ENCODE measurements at places on chromosomes 12 and 14.

- peak; percentile 57 for DNase-seq
Measured at GRCh38 chr14:59126714-59127436, 61.6 kb upstream of the DAAM1 start.

DNA sequence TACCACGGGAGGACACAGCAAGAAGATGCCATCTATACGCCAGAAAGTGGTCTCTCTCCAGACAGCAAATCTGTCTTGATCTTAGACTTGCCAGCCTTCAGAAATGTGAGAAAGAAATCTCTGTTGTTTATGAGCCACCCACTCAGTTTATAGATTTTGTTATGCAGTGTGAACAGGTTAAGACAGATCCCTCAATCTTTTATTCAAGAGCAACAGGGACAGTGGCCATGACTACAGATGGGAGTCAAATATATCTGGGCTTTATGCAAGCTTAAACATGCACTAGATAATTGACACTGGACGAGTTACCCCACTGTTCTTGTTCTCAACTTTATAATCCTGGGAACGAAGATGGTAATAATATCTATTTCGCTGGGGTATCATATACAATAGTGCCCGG, 288.7 kb downstream of the RPAP3 start:
- DNase-seq = no peak

DNA sequence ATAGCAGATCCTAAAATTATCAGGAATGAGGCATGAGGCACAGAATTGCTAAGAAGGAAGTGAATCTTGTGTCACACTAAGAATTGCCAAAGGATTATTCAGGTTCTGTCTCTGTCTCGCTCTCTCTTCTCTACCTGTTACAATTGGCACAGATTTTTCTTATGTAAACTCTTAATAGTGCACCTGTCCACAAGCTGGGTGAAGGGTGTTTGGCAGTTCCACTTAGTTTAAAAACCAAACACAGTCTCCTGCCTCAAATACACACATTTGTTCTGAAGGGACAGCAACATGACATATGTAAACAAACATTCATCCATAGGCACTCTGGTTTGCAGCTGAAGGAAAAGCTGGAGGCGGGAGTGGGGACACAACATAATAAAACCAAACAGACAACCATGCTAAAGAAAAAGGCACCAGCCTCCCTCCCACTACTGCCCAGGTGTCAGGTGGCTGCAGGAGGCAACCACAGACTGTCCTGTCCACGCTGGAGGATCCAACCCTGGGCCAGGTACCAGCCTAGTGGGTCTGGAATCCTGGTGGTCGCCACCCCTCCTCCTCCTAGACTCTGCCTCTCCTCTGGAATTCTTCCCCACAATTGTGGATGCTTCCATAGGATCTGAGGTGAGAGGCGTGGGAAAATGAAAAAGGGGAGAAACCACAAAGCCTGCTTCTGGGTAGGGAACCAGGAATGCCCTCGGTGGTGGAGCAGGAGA, 81.2 kb downstream of the TMEM260 start:
- DNase-seq = no peak

DNA sequence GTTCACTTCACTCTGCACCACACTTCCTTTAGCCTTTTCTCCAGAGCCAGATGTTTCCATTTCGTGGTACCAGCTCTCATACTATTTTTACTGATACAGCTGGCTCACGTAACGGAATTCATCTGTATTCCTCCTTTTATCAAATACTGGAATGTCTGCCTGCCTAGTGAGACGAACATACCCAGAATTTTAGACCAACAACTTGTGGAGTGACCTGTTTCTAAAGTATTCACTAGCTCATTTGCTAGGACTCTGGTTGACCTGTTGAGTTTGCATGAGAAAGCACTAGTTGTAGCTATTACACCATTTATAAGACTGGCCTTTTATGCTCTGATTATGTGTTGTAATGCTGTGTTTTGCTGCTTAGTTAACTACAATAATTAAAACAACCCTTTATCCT, 22.6 kb downstream of the KCNA5 start:
- no peak for DNase-seq

- no peak for DNase-seq
Measured at GRCh38 chr12:31783996-31784645, 55.3 kb upstream of the AMN1 start.

- DNase-seq = no peak
Measured at GRCh38 chr14:58401587-58401986, 5.9 kb downstream of the TOMM20L start.

- DNase-seq = no peak
Measured at GRCh38 chr14:104877806-104878550, 12.9 kb downstream of the CEP170B start.

- DNase-seq = peak; percentile 69
Measured at GRCh38 chr12:33427071-33427470, 12.5 kb downstream of the SYT10 start.

DNA sequence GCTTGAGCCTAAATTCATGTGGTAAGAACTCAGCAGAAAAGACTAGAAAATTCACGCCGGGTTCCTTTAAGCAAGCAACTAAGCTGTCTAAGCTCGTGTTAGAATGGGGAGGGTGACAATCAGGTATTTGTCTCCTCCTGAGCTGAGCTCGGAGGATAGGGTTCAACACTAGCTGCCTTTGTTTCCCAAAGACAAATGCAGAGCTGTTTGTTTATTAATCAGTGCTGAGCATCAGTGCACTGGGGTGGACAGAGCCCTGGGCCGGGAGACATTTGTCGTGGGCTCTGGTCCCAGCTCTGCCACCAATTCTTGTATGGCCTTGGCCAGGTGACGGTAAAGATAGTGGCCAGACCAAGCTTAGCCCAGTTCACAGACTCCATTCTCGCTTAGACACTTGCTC, 43.7 kb downstream of the DEGS2 start:
- no peak for DNase-seq

DNA sequence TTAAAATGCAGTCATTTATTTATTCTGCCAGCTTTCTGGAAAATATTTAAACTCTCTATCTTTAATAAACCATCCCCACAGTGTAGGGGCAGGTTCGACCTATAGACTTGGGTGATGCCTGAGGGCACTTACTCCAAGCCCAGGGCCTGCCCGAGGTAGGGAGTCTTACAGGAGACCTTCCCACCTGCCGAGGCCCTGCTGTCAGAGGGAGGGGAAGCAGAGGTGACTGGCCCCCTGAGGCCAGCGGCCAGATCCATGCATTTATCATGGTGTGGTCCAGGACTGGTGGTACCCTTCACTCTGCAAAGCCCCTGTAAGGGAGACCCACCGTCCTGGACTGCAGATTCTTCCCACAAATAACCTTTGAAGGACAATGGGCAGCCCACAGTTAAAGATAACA, 7.6 kb downstream of the EML1 start:
- no peak for DNase-seq

GRCh38 chr12:64790166-64790565, 31.0 kb upstream of the GNS start:
- DNase-seq = no peak

- no peak for DNase-seq
Measured at GRCh38 chr12:121762269-121762668, 31.2 kb downstream of the RHOF start.

GRCh38 chr12:101117842-101118241, 92.2 kb downstream of the SLC5A8 start:
- no peak for DNase-seq

GRCh38 chr12:104784592-104784991, 173.5 kb downstream of the SLC41A2 start:
- no peak for DNase-seq

GRCh38 chr14:22315336-22315735, 273.7 kb downstream of the DAD1 start:
- DNase-seq = no peak

GRCh38 chr12:16607906-16608775, 2.2 kb upstream of the LMO3 start:
- no peak for DNase-seq

DNA sequence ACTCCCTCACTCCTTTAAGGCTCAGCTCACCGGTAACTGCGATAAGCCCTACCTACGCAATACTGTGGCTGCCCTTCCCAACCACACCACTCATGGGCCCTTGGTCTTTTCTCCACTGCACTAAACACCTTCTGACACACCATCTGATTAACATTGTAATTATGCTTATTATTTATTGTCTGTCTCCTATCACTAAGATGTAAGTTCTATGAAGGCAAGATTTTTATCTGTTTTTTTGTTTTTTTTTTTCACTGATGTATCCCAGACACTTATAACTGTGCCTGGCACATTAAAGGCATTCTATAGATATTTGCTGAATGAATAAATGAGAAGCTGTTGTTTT, 34.2 kb upstream of the PYGL start:
- DNase-seq = no peak

DNA sequence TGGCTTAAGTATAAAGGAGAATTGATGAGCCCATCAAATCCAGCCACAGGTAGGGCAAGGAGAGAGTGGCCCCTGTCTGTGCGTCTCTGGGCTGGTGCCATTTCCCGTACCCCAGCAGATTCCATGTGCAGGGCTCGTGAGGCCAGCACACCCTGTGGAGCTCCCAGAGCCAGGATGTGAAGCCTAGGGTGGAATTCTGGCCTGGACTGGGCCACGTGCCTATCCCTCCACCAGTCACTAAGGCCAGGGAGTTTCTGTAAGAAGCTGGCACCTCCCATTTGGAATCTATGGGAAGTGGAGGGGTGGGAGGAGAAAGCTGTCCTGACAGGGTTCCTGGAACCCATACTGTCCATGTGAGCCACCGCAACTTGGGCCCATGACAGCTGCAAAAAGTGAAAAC, 148.5 kb downstream of the FOXN3 start:
- no peak for DNase-seq

- no peak for DNase-seq
Measured at GRCh38 chr14:40623643-40624042, 983.0 kb upstream of the LRFN5 start.

GRCh38 chr14:96120941-96121340, 81.8 kb downstream of the C14orf132 start:
- no peak for DNase-seq

DNA sequence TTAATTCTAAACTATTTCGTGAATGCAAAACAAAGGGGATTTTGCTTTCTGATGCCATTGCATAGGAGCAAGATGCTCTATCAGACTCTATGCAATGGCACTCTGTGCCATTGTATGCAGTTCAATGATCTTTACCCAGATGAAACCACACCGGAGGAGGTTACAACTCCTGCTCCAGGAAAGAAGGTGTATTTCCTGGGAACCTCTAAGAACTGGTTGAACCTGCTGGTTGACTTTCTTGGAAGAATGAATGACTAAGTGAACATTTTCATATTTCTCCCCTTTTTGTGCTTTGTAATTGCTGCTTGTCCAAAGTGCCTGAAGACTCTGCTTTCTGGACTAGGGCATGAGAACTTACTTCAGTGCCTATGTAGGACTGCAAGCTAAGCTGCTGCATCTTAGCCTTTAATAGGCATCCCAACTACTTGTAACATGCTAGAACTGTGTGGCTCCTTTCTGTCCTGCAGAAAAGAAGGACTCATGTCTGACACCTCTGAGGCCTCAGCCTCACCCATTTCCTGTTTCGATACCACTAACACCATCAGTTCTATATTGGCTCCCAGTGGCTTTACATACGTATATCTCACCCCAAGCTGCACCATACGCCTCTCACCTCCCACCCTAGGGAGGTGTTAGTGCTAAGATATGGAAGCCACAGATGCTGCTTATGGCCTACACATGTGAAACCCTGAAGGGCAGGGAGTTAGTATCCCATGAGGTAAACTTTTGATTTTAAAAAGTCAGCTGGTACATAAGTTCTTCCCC, 193.5 kb upstream of the CNOT2 start:
- DNase-seq = no peak

DNA sequence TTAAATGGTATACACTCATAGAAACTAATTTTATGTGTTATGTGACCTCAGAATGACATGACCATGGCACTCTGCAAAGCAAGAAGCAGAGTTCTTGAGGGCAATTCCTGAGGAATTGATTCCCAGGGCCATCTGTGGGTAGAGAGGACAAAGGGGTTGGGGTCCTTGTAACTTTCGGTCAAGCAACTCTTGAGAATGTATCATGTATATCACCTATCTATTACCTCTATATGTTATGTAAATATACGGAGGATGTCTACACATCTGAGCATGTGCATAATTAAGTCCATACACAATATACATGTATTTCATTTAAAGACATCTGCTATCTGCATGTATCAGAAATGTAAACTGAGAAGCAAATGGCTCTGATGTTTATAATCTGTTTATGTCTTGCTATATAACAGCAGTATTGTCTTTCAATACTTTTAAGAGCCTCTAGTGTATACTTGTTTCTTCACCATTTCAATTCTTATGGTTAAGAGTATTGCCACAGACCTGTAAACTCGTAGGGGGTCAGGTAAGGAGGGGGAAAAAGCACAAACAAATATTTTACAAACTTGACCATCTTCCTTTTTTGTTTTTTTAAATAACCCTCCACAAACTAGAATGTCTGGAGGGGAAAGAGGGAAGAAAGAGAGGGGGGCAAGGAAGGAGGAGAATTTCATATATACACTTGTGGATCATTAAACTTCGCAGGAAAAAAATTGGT, 4.5 kb downstream of the FOXA1 start:
- DNase-seq = no peak

- DNase-seq = no peak
Measured at GRCh38 chr14:95195031-95195430, 37.7 kb upstream of the DICER1 start.

DNA sequence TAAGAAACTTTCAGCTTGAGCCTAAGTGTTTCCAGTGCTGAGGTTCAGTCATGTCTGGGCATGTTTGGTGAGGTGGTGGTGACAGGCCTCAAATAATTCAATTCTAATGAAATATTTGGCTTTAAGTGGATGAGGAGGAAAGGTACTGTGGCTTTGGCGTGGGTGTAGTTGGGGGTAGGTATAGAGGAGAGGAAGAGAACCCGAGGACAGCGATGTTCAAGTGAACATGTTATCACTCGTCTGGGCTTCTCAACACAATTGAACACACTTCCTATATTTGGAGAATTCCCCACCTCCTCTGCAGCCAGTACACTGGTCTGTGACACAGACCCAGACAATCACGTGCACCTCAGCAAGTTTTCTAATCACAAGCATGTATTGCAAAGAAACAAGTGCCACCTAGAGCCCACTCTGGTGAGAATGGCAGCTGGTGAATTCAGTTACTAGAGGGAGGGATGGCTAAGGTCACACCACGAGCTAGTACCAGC, 53.0 kb downstream of the IFNG-AS1 start:
- peak; percentile 11 for DNase-seq

All from ACHN (cell line).